ENCODE measurements at places on chromosomes 3 and 15. TPM values are rescaled to one million over a fixed set of nuclear protein-coding genes. Genes with fewer than 3 reads are reported as not detected.

OR5K2 gene
- not detected for total RNA-seq

MINAR1 gene
- 0.59 TPM for total RNA-seq

MORC1 gene
- 0.12 TPM for total RNA-seq

SYNPR gene
- total RNA-seq = not detected

ARL8B gene
- total RNA-seq = 52.7 TPM

GUCA1C gene
- total RNA-seq = not detected

RTP4 gene
- 8.0 TPM for total RNA-seq

VIPR1 gene
- 2.3 TPM for total RNA-seq

SLC15A2 gene
- total RNA-seq = 4.4 TPM

FAM3D gene
- not detected for total RNA-seq

ARPC4 gene
- 285 TPM for total RNA-seq

SLC22A13 gene
- total RNA-seq = 0.85 TPM

Data from natural killer cell (primary cell).